ENCODE measurements at places on chromosomes 6 and 20.

DNA sequence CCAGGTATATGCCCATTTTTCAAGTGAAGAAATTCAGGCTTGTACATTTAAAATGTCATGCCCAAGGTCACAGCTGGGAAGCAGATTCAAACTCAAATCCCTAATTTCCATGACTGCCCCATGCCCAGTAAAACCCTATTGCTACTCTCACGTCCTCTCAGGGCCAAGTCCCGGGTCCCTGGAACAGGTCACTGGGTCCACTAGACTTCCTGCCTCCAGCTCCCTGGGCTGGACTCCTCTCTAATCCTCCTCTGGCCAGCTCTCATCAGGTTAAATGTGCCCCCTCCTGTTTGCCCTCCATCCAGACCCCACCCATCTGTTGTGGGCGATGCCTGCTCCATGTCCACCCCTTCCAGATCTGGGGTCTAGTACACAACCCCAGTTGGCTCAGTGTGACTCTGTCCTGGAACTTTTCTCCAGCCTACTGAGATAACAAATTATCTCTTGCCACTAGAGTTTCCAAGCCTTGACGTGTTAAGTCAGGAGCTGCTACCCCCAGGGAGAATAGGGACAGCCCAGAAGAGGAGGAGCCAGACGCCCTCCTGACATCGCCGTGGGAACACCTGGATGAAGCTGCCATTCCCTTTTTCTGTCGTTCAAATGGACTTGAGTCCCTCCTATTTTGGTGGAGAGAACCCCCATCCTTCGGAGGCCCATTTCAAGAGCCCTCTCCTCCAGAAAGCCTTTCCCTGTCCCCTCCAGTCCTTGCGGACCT, 3.7 kb upstream of the SPDEF start:
- no peak for DNase-seq

GRCh38 chr6:132877003-132877402, 62.6 kb downstream of the RPS12 start:
- DNase-seq, result no peak

DNA sequence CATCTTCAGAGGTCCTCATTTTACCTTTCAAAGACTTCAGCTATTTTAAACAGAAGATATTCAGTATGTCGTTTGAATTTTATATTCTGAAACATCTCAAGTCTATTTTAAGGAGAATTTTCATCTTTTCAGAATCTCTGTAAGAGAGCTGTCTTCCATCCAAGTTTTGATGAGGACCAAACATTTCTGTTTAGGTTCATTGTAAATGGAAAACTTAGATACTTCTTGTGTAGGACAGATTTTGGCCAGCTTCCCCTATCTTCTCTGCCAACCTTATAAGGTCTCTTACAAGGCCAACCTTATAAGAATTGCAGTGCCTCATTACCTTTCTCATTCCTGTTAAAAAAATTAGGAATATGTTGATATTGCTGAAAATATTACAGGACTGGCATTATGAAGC, 88.1 kb downstream of the AKAP7 start:
- DNase-seq, result no peak

DNA sequence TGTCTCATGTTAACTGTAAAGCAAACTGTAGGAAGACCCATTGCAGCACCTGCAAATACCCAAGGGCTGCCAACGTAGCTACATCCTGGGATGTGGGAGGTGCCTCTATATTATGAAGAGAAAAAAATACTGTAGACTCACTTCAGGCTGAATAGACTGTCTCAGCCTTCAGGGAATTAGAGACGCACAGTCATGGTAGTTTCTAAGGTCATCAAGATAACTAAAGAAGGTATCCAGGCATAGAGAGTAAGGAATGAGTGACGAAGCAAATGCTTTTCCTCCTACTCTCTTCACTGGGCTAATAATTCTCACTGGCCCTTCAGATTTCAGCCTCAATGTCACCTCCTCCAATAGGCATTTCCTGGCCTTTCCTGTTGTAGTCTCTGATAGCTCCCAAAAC, 121.6 kb upstream of the ECI2 start:
- no peak for DNase-seq

- peak; percentile 4 for DNase-seq
These were observed 149.7 kb downstream of the PRL start for GRCh38 chr6:22146931-22147701.

DNA sequence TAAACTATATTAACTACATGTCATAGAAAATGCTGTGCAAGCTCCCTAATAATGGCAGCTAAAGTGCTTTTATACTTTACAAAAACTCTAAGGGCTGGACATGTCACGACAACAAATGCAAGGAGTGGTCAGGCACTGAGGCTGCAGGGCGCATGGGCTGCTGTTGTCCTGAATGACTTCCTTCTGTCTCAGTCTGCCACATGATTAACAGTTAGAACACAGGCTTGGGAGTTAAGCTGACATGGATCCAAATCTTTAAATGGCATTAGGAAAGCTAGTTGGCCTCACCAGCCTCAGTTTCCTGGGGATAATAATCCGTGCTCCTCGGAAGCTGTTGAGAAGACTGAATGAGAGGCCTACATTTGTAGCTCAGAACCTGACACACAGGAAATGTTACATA, 57.4 kb downstream of the PREP start:
- DNase-seq, result no peak

- no peak for DNase-seq
These were observed 26.4 kb downstream of the CSNK2A1 start for GRCh38 chr20:517221-517620.

GRCh38 chr6:79614326-79615305, 16.5 kb upstream of the SH3BGRL2 start:
- DNase-seq, result no peak

DNA sequence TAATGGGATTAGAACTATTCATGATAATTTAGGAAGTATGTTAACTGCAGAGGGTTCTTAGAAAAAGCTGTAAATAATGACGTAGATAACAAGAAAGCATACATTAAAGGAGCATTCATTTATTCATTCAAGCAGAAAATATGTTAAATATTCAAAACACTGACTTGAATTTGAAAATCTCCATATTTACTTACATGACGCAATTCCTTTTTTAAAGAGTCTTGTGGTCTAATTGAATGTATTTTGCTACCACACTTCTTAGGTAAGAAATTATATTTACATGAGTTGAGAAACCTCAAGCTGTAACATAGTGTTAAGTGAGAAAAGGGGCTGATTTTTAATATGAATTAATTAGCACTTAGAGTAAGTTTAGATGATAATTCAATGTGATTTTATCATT, 38.9 kb upstream of the NKAIN2 start:
- DNase-seq, result no peak

DNA sequence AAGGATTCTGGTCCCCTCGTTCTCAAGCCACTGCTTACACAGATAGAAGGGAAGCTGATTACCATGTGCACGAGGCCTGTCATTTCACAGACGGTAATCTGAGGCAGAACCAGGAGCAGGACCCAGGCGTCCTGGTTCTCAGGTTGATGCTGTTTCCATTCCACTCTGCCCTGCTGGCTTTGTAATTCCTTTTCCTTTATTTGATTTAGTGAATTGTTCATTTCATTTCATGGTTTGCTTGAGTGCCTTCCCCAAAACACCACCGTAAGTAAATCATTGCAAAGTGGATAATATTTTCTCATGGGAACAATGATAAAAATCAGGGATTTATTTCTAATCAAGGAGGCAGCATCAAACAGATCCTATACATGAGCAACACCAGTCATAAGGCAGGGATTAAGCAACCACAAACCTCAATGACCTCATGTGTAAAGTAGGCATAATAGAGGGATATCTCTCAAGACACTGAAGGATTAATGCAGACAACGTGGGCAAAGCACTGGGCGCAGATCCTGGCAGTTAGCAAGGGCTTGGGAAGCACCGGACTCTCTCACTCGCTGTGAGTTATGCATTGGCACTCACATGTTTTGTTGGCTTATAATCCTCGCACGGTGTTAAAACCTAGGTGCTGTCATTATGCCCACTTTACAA, 229.5 kb upstream of the FOXQ1 start:
- peak; percentile 88 for DNase-seq

GRCh38 chr6:148309301-148309700, 33.3 kb upstream of the SASH1 start:
- peak; percentile 67 for DNase-seq

GRCh38 chr6:143549221-143549948, 37.9 kb upstream of the FUCA2 start:
- DNase-seq, result no peak

- DNase-seq, result no peak
These were observed 84.6 kb downstream of the DCDC2 start for GRCh38 chr6:24273096-24273870.

DNA sequence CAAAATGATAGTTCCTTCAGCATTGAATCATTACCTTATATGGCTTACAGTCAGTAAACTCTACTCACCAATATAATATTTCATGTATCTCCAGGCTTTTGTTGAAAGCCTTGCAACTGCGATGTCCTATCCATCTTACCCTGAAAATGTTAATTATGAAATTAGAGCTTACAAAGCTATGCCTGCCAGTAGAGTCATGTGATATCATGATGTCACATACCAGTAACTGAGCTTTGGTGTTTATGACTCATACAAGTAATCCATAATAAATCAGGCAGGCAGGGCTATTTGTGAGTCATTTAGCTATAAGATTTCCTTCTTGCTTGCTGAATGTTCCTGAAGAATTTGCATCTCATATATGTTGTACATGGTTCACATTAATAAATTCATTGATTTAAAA, 44.9 kb upstream of the FAM83B start:
- DNase-seq, result no peak

DNA sequence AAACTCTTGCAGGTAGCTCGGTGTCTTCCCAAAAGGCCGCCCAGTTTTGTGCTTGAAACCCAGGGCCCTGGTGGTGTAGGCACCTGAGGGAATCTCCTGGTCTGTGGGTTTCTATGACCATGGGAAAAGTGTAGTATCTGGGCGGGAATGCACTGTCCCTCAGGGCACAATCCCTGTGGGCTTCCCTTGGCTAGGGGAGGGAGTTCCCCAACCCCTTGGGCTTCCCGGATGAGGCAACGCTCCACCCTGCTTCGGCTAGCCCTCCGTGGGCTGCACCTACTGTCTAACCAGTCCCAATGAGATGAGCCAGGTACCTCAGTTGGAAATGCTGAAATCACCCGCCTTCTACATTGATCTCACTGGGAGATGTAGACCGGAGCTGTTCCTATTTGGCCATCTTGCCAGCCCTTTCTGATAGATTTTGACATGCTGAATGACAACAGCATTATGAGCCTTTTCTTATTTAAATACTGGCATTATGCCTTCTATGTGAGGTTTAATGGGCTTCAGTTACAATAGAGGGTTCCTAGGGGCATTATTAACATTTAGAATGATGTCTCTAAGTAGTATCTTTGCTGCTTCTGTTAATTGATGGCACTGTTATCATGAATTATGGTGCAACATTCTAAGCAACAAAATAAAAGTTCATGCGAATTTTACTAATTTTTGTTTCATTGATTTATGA, 133.7 kb upstream of the FLRT3 start:
- DNase-seq, result no peak

DNA sequence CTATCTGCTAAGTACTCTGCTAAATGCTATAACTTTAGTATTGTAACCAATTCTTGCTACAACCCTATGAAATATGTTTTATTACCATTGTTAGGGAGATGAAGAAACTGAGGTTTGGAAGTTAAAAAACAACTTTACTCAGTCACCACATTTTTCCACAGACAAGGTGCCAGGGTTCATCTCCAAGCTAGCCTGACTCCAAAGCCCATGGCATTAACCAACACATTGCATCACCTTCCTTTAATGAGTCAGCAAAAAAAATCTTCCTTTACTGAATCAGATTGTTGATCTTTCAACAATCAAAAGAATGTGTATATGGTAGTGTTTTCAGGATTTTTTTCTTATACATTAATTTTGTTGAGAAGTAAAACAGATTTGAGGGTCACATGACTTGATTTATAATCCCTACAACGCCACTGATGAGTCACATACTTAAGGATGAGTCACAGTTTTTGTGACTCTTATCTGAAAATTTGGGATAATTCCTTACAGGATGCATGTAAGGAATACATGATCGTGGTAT, 41.5 kb downstream of the MAN1A1 start:
- peak; percentile 32 for DNase-seq

- DNase-seq, result peak; percentile 83
These were observed 970 bp downstream of the BLTP3A start for GRCh38 chr6:34792605-34793500.

DNA sequence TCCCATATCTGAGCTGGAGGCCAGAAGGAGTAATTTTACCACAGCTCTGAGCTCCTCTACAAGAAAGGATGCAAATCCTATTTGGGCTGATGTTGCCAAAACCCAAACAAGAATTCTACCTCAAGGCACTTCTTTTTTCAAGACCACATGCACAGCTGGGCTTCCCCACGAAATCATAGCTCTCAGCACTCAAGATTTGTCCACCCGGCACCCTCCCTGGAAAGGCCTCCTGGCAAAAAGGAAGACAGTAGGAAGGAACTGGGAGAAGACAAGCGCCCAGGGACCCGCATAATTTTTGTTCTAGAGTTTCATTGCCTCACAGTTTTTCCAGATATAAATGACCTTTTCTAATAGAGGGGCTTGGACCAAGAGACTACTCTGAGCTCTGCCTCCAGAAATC, 90.5 kb downstream of the BANF2 start:
- DNase-seq, result no peak

- no peak for DNase-seq
These were observed 22.3 kb downstream of the NPEPL1 start for GRCh38 chr20:58714923-58715351.

DNA sequence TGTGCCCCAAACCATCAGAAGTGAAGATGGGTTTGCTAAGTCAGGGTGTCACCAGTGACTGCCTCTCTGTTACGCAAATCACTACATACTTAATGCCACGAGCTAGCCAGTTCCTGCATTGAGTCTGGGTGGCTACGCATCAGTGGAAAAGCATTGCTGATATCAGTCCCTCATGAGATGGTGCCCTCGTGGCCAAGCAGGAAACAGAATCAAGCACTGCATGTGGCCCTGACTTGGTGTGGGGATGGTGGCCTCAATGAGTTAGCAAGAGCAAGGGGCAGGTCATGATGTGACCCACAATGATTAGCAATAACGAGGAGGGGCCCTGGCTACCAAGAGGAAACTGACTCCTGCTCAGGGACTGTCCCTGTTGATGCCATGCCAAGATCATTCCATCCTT, 51.6 kb upstream of the FNDC1 start:
- DNase-seq, result no peak

- DNase-seq, result no peak
These were observed 861 bp upstream of the NHSL1 start for GRCh38 chr6:138500045-138500665.

- no peak for DNase-seq
These were observed 24.1 kb upstream of the CCR6 start for GRCh38 chr6:167098825-167099225.

GRCh38 chr6:66926060-66926459, 1219.0 kb upstream of the EYS start:
- no peak for DNase-seq

GRCh38 chr20:60892095-60892813, 359.8 kb upstream of the CDH4 start:
- no peak for DNase-seq

GRCh38 chr6:136347847-136348246, 58.2 kb upstream of the BCLAF1 start:
- DNase-seq, result no peak

DNA sequence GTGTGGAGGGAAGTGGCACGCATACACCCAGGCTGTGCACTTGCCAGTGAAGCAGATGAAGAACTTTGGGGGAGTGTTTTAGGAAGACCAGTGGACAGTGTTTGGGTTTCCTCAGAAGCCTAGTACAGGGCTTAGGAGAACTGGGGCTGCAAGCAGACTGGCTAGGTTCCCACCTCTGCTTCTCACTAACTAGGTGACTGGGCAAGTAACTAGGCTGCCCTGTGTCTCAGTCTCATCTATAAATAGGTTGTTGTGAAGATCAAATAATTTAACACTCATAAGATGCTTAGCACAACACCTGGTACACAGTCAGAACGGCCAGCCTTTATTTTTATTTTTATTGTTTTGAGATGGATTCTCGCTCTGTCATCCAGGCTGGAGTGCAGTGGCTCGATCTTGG, 312.1 kb downstream of the CDH26 start:
- DNase-seq, result no peak
